ENCODE measurements at places on chromosomes 4 and X.

DNA sequence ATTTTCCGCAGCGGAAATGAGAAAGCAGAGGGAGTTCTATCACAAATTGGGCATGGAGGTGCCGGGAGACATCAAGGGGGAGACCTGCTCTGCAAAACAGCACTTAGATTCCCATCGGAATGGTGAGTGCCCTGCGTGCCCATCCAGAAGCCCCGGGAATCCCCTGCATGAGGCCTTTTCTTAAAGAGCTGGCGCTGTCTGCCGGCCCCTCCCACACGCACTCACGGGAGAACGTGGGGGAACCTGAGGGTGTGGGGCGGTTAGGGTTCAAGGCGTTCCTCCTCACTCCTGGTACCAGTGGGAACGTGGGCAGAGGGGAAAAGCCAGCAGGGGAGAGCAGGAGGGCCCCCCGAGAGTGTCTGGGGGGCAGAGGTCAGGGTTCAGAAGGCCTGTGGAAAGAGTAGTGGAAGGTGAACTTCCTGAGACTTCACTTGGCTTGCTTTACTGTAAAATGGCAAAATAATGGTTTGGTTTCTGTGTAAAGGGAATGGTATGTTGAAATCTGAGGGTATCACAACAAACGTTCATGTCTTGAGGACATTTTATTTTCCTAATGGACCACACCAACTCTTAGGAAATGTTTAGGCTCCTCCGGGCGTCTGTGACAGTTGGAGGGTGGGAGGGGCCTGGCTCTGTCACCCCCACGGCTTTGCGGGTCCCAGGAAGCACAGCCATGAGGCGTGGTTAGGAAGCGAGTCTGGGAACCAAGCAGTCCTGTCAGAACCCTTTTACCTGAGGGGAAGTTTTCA, 38.0 kb downstream of the PCGF3 start:
- DNase-seq: no peak

DNA sequence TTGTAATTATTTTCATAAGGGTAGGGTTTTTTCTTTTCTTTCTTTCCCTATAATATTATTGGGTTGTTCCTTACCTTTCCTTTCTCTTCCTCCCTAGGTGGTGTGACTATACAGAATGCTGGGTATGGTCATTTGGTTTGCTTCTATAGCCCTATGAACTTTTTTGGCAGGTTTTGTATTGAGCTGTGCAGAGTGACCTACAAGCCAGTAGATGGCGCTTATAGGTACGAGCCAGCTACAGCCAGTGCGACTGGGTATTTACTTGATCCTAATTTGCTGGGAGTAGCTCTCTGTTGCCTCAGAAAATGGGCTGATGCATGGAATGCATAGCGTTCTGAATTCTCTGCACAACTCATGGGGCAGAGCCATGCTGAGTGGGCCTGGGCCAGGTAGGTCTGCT, 423.3 kb downstream of the MAGEE1 start:
- no peak for DNase-seq

- DNase-seq: no peak
These were observed 867.8 kb downstream of the CCSER1 start for GRCh38 chr4:90994851-90995574.

DNA sequence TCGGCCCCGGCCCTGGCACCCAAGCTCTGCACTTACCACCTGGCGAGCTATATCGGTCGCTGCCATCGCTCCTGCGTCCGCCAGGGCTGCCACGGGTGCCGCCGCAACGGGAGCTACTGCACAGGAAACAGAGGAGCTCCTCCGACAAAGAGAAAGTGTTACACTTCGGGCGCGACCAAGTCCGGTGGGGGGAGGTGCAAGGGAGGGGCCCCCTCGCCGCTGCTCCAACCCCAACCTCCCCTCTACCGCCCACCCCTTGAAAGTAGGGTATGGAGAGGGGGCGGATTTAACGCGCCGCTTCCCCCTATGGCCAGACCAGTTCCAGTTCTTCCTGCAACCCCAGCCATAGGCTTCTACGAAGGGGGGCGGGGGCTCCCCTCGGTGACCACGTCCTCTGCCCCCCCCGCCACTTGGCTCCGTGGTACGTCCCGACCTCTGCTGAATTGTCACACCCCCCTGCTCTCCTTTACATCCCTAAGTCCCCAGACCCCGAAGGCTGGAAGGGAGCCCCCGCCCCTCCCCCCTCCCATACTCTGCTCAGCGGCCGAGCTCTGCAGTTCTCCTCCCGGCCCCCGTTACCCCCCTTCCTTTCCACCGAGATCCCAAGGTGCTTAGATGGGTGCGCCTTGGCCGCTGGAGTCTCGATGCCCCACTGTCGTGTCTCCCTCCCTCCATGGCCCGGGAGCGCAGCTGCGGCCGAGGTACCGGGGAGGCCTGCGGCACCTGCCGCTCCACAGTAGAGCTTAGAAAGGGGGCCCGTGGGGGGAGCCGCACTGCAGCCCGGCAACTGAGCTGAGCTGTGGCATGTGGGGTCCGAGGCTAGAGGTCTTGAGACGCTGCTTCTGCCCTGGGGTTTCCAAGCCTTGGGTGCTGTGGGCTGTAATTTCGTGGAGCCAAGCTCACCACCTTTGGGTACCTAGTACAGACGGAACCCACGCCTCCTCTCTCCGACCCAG, at the start of gene SEPTIN6:
SEPTIN6 (minus strand) TSS at position 129 of the 956 bp plus-strand sequence; CDS start at position 66, 63 bp downstream.
- peak; percentile 49 for DNase-seq

DNA sequence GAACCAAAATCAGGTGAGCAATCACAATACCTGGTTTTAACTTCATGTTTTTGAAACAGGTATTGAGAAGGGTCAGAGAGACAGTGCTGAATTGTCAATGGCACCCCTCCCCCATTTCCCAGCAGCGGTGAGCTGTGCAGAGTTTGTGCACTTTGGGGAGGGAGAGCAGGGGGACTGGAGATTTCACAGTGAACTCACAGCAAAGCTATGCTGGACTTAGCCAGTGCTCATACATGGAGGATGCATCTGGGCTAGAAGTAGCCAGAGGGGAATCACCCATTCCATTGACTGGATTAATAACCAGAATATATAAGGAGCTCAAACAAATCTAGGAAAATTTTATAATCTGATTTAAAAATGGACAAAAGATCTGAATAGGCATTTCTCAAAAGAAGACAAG, 612.6 kb downstream of the STPG2 start:
- DNase-seq: no peak

GRCh38 chr4:140361099-140361498, 12.3 kb upstream of the SCOC start:
- DNase-seq: no peak

GRCh38 chrX:129097668-129098067, 425.6 kb downstream of the SMARCA1 start:
- DNase-seq: no peak

DNA sequence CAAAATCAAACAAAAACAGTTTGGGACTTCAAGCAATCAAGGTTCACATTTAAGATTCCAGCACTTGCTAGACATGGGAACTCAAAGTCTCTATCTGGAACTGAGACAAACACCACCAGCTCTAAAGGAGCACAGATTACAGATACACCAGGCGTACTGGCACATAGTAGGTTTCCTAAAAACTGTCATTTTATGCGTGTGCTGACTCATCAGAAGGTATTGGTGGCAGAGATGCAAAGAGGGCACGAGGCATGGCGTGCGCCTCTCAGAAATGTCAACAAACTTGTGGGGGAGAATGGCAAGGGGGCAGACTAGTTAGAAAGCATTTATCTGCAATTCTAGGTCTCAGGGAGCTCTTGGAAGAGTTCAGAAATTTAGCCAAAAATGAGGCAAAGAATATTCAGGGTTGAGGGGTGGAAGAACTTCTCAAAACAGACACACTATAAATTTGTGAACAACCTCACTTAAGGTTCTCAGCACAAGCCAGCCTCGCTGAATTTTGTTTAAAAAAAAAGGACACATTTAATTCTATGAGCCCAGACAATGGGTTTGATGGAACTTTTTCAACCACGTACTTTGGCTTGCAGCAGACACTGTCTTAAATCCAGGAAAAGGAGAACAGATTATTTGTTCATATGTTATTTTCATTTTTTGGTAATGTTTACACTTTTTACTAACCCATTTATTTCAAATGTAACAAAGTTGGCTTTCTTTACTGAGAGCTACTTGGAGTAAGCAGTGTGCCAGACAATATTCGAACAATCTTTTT, 100.0 kb downstream of the SHISA3 start:
- no peak for DNase-seq

- peak; percentile 89 for DNase-seq
These were observed 84.0 kb downstream of the NAA11 start for GRCh38 chr4:79241846-79242245.

DNA sequence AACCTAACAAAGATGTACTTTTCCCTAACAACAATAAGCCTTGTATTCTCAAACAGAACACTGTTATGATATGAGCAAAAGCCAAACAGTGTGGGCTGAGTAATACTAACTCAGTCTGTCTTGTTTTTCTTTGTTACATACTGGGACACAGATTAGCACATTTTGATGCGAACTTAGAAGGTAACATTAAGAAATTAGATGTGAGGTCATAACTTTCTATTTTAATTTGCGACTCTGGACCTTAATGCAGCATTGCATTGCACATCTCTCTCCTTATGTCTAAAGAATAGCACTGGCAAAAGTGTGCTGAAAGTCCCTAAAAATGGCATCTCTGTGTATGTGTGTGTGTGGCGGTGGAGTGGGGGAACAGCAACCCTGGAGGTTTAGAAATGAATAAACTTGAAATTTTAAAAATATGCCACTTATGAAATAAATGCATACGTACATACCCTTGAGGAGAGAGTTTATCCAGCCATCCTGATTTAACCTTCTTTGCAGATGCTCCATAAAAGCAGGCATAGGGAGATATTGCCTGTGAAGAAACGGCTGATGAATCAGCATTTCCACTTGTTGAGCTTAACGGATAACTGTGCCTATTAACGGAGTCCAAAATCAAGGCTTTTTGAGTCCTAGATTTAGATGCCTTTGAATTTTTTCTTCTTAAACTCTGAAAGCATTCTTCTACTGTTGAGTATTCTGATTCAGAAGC, 34.2 kb downstream of the ARAP2 start:
- no peak for DNase-seq

DNA sequence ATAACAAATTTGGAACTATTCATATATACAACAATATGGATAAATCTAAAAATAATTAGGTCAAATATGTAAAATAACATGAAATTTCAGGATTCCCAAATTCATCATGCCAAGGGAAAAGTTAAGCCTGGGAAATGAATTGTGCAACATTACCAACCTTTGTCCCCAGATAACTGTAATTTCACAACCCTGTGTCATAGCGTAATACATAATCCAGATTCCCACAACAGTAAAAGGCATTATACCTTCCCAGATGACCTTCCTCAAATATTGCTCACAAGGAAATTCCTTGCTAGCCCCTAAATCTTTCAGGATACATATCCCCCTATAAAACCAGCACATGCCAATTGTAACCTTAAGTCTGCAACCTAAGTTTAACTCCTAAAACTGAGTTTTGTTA, 32.9 kb upstream of the RAB40A start:
- DNase-seq: no peak

DNA sequence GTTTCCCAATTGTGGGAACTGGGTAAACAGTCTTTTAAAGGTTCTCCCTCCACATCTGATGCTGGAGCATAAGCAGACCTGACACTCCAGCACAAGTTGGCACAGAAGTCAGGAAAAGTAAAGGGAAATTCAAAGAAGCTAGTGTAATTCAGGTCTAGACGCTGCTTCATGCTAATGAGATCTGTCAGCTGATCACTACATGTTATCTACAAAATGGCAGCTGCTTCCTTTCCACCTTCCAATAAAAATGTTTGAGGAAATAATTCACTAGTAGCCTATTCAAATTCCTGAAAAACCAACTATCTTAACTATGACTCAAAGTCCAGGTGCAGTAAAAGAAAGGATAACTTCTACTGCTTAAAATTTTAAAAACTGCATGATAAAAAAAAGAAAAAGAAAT, 29.3 kb downstream of the DCAF8L2 start:
- no peak for DNase-seq

GRCh38 chrX:19793471-19793870, 93.9 kb downstream of the SH3KBP1 start:
- DNase-seq: no peak

GRCh38 chrX:19774905-19775304, 112.5 kb downstream of the SH3KBP1 start:
- DNase-seq: no peak

- DNase-seq: no peak
These were observed 207.8 kb upstream of the PCDH18 start for GRCh38 chr4:137740141-137740540.

DNA sequence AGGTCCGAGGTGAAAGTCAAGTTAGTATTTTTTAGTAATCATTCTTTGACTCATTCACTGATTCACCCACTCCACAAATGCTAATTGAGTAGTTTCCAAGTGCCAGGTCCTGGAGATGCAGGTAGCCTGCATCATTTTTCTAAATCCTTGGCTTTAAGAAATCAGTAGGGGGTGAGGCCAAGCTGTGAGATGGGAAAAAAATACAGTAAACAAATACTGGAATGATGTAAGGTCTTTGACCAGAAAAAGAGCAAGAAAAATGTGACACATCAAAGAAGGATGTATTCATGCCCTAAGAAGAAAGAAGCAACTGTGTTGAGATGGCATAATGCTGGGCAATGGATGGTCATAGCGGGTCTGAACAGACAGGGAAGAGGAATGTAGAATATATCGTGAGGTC, 1386.6 kb downstream of the PCDH7 start:
- DNase-seq: no peak

DNA sequence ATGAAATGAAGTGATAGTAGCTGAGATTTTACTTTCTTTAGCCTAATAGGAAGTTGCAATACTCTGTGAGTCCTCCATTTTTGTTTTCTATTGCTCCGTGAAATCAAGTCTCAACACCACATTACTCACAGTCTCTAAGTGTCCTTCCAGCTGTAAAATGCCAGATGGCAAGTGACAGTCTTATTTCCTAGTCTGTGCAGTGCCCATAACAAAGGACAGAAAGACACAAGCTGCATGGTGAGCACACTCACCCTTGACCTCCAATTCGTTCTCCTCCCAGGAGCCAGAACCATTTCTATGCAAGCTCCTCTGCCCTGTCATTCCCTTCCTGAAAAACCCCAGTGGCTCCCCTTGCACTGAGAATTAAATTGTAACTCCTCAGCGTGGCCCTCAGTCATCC, 101.6 kb downstream of the PARM1 start:
- no peak for DNase-seq

- no peak for DNase-seq
These were observed 29.1 kb downstream of the ANAPC4 start for GRCh38 chr4:25406081-25406692.

GRCh38 chrX:3142259-3143042, 101.2 kb downstream of the ARSF start:
- DNase-seq: no peak

GRCh38 chrX:149527705-149528104, 13.1 kb upstream of the EOLA1 start:
- DNase-seq: no peak

GRCh38 chr4:178090640-178091411, 648.6 kb upstream of the AGA start:
- no peak for DNase-seq

GRCh38 chr4:184373886-184374405, 100.4 kb downstream of the IRF2 start:
- no peak for DNase-seq

DNA sequence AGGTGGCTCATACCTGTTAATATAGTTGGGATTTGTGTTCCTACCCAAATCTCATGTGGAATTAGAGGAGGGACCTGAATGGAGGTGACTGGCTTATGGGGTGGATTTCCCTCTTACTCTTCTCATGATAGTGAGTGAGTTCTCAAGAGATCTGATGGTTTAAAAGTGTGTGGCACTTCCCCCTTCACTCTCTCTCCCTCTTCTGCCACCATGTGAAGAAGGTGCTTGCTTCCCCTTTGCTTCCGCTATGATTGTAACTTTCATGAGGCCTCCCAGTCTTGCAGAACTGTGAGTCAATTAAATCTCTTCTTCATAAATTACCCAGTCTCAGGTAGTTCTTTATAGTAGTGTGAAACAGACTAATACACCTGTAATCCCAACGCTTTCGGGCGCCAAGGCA, 28.3 kb upstream of the WDR19 start:
- no peak for DNase-seq

GRCh38 chr4:186196063-186196462, 4.7 kb downstream of the CYP4V2 start:
- no peak for DNase-seq

Data from fibroblast of skin of left quadriceps (primary cell).